NCI-H2171 treated with DMSO at 0.1 percent for 48 hours (cell line): ENCODE measurements at places on chromosomes 7 and 10.

DNA sequence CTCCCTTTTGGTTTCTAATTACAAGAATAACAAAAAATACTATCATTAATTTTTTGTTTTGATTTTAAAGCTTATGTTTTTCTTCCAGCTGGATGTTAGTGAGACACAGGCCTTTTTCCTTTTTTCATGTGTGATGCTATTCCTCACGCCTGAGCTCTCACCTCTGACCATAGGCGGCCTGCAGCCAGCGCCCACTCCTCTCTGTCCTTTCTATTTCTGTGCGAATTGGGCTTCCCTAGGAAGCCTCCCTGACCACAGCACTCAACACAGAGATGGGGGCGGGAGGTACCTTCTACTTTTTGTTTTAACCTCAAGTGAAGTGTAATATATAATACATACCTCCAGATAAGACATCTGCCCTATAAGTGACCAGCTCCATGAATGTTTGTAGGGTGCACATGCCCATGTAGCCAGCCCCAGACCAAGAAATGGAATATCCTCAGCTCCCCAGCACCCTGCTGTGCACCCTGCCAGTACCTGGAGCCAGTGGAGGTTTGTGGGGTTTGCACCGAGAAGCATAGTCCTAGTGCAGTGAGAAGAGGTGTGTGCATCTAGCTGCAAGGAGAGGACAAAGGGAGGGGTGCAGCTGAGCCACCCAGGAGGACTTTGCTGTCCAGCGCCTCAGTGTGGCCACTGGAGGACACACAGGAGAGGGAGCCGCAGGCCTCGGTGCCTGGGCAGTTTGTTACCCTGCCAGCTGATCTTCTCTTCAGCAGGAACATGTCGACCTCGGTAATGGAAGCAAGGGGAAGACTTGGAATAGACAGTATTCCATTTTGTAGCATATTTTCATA lies 38.5 kb downstream of the BNIP3 start:
- DNase-seq: no peak

GRCh38 chr10:47287805-47288204 lies 12.2 kb upstream of the GDF10 start:
- DNase-seq: no peak

GRCh38 chr7:69751026-69751425 lies 152.8 kb downstream of the AUTS2 start:
- no peak for DNase-seq

- no peak for DNase-seq
Observed at GRCh38 chr10:73768881-73769280, 13.0 kb upstream of the CHCHD1 start.

DNA sequence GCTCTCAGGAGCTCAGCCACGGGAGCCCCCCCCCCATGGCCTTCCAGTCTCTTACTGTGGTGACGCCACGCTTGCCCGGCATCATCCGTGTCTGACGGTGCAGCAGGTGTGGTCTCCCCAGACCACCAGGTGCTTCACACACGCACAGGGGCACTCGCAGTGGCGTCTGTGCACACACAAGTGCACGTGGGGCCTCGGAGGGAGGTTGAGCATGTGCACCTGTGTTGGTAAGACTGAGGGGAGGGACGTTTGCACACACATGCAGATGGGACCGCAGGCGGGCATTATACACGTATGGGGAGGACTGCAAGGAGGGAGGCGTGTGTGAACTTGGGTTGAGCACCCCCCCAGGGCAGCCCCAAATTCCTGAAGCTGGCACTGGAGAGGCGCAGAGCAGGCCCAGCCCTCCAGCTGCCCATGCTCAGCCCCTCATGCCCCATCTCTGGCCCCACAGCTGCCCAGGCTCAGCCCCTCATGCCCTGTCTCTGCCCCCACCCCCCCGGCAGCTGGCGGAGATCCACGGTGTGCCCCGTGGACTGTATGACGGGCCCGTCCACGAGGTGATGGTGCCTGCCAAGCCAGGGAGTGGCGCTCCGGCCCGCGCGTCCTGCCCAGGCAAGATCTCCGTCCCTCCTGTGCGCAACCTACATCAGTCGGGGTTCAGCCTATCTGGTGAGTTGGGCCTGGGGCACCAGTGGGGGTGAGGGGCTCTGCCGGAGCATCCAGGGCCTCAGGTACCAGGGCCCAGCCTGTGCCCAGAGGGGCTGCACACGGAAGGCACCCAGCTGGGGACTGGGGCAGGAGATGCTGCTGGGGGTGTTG lies 16.7 kb downstream of the DPYSL4 start:
- no peak for DNase-seq

GRCh38 chr7:11458736-11459483 lies 373.1 kb downstream of the THSD7A start:
- no peak for DNase-seq

- DNase-seq: no peak
Observed at GRCh38 chr10:98472196-98472595, 25.5 kb upstream of the HPS1 start.

DNA sequence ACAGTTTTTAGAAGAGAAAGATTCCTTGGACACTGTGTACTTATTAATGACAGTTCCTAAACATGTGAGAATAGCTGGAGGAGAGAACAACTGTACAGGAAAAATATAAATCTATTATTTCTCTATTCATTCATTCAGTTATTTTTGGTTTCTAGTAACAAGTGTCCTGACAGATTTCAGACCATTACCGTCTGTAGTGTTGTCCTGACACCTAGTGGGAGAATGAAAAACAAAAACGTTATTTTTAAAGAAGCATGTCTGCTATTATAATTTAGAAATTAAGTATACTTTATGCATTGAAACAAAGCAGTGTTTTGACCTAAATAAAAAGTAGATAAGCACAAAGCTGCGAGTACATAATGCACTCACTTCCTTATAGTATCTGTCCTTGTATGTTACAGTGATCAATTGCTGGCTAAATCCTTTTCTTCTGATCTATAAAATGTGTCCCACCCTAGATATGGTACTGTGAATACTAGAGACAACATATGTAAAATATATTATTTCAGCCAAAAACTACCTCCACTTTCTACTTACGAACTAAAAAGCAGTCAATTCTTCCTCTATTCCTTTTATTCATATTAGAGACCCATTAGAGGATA lies 575.6 kb downstream of the ARL4A start:
- peak; percentile 58 for DNase-seq

- DNase-seq: no peak
Observed at GRCh38 chr7:137790828-137791227, 55.9 kb downstream of the DGKI start.
